ENCODE measurements at places on chromosomes 4 and X.

- no peak for DNase-seq
These were observed 53.4 kb downstream of the PALLD start for GRCh38 chr4:168550064-168550766.

DNA sequence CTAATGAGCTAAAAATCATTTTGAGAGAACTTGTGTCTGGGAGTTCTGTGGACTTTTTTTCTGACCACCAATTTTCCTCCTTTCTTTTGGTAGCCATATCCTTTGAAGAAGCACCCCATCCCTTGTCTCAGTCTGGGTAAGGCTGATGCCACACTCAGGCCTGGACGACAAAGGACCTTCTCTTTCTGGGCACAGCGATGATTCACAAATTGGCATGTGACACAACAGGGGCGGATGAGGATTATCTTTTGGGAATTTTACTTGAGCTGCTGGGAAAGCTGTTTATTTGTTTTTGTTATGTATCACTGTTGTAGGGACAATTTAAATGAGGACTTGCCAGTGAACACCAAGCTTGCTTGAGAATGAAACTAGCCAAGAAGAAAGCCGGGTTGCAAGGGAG is 233.4 kb upstream of the HAND2 start:
- DNase-seq: no peak

GRCh38 chr4:92279296-92279695 is 24.5 kb upstream of the GRID2 start:
- no peak for DNase-seq

- no peak for DNase-seq
These were observed 18.3 kb downstream of the SORBS2 start for GRCh38 chr4:185793716-185794115.

DNA sequence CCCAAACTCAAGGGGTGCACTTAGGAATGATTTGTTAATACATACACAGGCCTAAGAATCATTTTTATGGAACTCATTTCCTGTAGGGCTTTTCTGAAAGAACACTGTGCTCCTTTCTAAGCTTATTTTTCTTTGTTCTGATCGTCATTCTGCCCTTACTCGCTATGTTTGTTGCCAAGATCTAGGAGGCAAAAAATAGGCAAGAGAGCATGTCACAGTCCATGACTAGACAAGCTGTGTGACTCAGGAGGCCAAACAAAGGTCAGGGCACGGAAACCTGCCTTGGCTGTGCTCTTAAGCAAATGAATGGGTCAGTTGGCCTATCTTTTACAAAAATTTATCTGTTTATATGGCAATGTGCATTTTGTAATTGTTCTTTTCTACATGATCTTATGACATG is 42.5 kb upstream of the C1GALT1C1 start:
- DNase-seq: no peak

DNA sequence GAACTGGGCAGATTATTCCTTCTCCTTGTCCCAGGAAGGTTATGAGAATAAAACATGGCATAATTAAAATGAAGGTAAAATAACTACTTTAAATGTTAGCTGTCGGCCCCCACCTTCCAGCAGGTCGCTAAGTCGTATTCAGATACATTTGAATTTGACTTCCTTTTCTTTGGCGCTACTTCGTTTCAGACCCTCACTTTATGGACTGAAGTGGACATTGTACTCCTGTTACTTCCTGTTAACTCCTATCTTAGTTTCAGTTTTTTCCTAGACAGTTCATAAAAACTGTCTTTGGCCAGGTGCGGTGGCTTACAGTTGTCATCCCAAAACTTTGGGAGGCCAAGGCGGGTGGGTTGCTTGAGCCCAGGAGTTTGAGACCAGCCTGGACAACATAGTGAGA is 5.7 kb downstream of the SYAP1 start:
- no peak for DNase-seq

DNA sequence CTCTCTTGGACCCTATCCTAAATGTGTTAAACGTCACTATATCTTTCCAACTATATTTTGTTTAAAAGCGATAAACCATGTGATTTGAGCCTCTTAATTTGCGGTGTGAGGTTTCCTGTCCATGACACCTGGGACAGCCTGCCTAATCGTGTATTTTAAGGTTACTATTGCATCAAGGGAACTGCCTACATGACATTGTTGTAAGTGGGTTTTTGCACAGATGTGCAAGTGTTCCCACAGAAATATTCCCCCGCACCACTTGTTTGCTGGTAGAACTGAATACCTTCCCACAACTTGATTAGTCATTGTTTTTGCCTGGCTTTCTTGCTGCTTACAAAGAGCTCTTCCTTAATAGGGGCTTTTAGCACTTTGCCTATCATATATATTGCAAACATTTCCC is 5.1 kb upstream of the FAM184B start:
- DNase-seq: no peak
